ENCODE measurements at places on chromosomes 4 and X.

DNA sequence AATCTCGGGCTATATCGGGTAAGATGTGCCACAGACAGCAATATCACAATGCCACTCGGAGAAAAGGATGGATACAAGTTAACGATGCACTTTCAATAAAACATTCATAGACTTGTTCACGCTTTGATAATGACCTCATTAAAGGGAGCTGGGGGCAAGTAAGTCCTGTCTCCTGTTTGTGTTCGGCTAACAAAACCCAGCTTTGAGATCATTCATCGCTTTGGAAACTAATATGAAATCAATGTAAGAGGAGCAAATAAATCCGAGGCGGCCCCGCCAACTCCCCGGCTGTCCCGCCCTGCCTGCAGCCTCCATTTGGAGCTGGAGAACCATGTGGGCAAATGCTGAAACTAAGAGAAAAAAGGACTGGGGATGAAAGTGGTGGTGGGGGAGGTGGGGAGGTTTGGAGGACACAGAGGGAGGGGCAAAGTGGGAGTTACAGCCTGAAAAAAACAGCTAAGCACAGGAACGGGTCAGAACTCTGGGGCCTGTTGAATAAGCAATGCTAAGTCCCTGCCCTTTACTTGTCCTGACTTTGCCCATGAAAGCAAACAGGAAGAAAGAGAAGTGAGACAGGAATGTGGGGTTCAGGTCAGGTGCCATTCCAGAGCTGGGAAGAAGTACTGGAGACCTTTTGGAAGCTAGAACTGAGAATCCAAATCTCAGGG is 3.5 kb upstream of the GSX2 start:
- no peak for DNase-seq

DNA sequence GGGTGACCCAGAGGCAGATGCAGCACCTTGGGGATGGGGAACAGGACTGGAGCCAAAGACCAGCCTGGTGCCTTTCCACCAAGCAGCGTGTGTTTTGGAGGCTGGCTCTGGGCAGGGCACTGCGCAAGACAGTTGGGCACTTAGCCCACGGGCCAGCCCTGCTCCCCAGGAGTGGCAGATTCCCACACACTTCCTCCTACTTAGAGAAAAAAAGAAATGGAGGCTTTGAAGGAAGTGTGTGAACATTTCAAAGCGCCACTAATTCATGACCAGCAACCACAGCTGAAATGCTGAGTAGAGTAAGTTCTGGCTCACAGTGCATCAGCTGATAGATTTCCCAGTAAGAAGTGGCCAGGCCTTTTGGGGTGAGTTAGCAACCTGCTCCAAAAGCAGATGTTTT is 54.9 kb upstream of the LGI2 start:
- no peak for DNase-seq

DNA sequence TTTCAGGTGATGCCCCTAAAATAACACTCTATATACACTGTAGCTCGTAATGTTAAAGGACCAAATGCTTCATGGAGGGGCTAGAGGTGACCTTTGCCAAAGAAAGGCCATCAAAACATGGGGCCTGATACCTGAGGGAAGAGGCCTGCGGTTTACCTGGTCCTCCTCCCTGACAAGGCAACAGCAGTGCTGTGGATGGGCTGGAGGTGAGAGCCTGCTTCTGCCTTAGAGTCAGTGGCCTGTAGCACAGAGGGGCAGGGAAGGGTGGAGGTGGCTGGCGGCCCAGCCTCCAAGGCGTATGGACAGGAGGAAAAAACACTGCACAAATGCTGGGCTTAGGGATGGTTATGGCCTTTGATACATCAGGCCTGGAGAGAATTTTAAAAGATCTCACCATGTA is 137.8 kb upstream of the USP38 start:
- DNase-seq: no peak

DNA sequence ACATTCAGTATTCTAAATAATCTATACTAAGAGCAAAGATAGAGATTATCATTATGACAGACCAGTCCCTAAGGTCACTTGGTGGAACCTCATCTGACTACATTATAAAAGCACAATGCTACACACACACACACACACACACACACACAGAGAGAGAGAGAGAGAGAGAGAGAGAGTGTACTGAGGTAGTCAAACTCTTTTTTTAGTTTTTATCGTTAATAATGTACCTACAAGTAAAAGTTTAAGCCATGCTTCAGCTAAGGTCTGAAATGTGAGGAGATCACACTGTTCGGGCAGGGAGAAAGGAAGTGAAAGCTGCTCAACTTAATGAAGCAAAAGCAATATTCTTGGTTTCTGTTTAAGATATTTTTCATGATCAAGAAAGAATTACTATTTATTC is 75.8 kb upstream of the CCDC160 start:
- no peak for DNase-seq
